ENCODE measurements at places on chromosomes 2 and 18.

- DNase-seq: peak; percentile 27
These were observed 28.4 kb downstream of the BOLA3 start for GRCh38 chr2:74119339-74119738.

DNA sequence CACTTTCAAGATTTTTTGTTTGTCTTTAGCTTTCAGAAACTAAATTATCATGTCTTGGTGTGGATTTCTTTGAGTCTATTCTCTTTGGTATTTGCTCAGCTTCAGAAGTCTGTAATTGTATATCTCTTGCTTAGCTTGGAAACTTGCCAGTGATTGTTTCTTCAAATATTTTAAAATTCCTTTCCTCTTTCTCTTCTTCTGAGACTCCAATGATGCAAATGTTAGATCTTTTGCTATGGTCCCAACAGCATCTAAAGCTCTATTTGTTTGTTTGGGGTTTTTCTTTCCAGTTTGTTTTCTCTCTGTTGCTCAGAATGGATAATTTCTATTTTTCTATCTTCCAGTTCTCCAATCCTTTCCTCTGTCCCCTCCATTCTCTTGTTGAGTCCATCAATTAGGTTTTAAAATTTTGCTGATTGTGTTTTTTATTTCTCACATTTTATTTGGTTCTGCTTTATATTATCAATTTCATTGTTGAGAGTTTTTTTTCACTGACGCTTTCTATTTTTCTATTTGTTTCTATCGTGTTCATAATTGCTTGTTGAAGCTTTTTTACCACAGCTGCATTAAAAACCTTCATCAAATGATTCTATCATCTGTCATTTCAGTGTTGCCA is 81.5 kb upstream of the DAPL1 start:
- peak; percentile 22 for DNase-seq

- DNase-seq: no peak
These were observed 124.8 kb upstream of the NDUFV2 start for GRCh38 chr18:8977701-8978100.

- peak; percentile 33 for DNase-seq
These were observed 11.0 kb upstream of the TXNDC2 start for GRCh38 chr18:9874728-9875127.

GRCh38 chr2:118723394-118723793 is 124.1 kb downstream of the EN1 start:
- no peak for DNase-seq

GRCh38 chr18:2444201-2444875 is 127.0 kb downstream of the METTL4 start:
- no peak for DNase-seq

- DNase-seq: peak; percentile 77
These were observed 3.5 kb downstream of the CDK5R2 start for GRCh38 chr2:218962859-218963492.

- DNase-seq: no peak
These were observed 115.8 kb downstream of the SPHKAP start for GRCh38 chr2:228065686-228066085.

DNA sequence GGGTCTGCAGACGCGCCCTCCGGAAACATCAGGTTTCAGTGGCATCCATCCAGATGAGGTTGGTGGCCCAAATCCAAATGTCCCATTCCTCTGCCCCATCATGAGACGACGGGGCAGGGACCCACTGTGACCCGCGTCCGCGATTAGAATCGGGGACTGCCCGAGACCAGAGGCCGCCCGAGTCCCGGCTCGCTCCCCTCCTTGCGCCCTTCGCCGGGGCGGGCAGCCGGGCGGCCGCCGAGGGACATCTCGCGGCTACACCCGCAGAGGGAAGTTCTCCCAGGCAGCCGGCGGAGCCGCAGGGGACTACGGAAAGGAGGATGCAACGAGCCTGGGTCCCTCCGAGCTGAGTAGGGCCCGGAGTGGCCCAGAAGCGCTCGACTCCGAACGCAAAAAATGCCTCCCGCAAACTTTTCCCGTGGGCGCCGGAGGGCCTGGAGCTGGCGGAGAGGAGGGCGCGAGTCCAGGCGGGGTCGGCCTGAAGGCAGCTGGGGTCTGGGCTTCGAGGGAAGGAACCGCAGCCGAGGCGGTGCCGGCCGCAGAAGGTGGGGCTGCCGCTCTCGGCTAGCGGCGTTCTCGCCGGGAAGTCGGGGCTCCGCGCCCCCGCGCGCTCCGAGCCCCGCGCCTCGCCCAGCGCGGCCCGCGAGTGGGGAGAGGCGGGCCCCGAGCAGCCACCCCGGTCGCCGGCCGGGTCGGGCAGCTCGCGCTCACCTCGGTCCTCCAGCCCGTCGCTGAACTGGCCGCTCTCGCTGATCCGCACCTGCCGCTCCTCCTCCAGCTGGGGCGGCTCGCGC is 580 bp downstream of the TMEM163 start:
- no peak for DNase-seq

GRCh38 chr2:74653589-74653984 is 460 bp upstream of the SEMA4F start:
- DNase-seq: no peak

DNA sequence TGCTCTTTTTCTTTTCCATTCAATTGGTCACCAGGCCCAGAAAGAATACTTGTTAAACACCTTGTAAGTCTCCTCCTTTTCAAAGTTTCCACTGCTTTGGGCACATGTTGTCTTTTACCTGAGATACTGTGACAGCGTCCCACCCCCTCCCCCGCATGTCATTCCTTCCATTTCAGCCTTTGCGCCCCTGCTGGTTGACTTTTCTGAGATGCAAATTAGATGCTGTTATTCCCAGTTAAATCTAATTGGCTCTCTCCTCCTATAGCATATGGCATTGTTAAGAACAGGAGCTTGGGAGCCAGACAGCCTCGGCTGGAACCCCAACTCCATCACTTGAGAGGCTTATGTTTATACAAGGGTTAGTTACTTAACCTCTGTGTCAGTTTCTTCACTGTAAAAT is 80.3 kb upstream of the GAREM1 start:
- DNase-seq: no peak

Measured in iris pigment epithelial cell (primary cell).